ENCODE measurements at places on chromosomes 4 and X.

DNA sequence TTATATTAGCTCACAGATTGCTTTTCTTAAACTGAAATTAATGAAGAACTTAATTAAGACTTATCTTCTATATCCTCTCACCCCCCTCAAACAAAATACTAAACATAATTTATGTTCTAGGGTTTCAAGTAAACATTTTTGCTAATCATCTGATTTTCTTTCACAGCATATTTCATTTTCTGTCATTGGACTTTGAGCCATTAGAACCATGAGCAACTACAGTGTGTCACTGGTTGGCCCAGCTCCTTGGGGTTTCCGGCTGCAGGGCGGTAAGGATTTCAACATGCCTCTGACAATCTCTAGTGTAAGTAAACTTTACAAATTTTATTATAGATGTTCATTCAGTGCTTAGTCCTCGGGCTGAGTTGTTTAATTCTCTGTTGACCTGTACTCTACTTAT lies 3.3 kb downstream of the PDLIM5 start:
- DNase-seq, result no peak

- no peak for DNase-seq
These were observed 56.3 kb upstream of the SPRY1 start for GRCh38 chr4:123340381-123340701.

GRCh38 chr4:67616478-67616877 lies 58.0 kb downstream of the STAP1 start:
- no peak for DNase-seq

DNA sequence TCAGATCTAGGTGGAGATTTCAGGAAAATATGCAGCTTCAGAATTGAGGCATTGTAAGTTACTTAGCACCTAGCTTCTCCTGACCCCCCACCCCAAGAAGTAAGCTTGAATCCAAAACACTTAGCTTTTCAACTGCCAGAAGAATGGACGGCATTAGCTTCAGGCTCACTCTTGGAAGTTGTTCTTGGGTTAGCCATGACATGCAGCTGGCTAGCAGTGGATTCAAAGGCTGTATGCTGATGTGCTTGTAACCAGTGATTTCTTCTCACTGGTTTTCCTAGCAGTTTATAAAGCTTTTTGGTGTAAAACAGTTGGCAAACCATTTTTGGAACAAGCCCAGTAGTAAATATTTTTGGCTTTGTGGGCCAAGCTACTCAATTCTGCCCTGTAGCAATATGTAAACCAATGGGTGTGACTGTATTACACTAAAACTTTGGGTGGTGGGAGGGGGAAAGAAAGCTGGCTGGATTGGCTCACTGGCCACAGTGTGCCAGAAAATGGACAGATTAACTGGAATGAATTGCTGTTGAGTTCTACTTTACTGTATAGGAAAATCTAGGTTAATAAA lies 85.6 kb downstream of the SHROOM2 start:
- DNase-seq, result no peak

Data from WERI-Rb-1 (cell line).